ENCODE measurements at places on chromosomes 1 and 21.

- no peak for DNase-seq
These were observed 358.0 kb upstream of the C1orf87 start for GRCh38 chr1:60431593-60431992.

DNA sequence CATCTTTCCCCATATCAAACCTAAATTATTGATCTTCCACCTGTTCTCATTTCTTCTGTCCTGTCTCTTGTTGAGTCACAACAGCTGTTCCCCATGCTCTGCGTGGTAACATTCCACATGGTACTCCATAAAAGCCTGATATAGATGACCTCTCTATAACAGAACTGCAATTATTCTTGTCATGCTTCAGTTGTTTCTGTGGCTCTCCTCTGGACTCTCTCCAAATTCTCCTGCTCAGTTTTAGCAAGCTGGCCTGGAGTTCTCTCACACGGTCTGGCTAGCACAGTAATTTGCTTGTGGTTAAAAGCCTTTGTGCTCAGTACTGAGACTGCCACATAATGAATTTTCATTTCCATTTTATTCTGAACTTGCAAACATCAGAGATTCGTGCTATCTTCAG, 10.6 kb upstream of the LRRC39 start:
- DNase-seq = peak; percentile 74

GRCh38 chr1:31665234-31665878, 20.7 kb upstream of the PEF1 start:
- DNase-seq = no peak

DNA sequence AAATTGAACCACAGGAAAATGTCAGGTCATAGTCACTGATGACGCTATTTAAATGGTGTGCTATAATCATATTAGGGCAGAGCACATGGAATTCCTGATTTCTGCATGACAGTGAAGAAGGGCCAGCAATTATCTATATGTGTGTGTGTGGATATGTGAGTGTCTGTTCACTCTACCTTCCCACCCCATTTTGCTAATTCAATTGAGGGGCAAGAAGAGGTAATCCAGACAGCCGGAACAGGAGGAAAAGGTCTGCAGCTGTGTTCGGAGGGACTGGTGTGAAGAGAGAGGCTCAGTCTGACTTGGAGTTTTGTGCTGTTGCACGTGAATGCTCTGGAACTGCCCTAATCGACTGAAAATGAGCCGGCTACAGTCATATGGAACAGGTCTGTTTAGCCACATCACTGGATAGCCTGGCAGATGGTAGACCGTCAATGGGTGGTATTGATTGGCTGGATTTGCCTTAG, 5.1 kb upstream of the ELAVL4 start:
- DNase-seq = no peak

GRCh38 chr1:33630686-33631085, 158.2 kb downstream of the ZSCAN20 start:
- no peak for DNase-seq

- peak; percentile 93 for DNase-seq
These were observed 27.4 kb downstream of the RABIF start for GRCh38 chr1:202861420-202862132.

- no peak for DNase-seq
These were observed 202.6 kb downstream of the PDE4B start for GRCh38 chr1:65995336-65995735.

DNA sequence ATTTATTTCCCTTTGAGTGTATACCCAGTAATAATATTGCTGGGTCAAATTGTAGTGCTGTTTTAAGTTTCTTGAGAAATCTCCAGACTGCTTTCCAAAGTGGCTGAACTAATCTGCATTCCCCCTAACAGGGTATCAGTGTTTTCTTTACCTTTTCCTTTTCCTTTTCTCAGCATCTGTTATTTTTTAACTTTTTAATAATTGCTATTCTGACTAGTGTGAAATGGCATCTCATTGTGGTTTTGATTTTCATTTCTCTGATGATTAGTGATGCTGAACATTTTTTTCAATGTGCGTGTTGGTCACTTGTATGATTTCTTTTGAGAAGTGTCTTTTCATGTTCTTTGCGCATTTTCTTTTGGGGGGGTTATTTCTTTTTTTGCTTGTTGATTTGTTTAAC, 374.9 kb upstream of the BRINP3 start:
- no peak for DNase-seq

DNA sequence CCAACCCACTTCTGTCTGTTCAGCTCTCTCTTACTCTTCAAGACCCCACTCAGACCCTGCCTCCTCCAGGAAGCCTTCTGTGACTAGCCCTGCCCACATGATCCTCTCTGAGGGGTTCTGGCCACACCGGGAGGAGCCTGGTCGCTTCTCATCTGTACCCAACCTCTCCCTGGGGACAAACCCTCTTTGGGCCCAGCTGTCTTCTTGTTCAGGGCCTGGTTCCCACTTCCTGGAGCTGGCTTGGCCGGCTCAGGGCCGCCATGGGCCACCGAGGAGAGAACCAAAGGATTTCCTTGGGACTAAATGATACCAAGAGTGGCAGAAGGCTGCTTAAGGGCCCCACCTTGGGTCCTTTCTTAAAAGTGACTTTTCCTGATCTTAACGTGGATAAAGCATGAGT, 124.7 kb upstream of the ZBTB40 start:
- DNase-seq = no peak

DNA sequence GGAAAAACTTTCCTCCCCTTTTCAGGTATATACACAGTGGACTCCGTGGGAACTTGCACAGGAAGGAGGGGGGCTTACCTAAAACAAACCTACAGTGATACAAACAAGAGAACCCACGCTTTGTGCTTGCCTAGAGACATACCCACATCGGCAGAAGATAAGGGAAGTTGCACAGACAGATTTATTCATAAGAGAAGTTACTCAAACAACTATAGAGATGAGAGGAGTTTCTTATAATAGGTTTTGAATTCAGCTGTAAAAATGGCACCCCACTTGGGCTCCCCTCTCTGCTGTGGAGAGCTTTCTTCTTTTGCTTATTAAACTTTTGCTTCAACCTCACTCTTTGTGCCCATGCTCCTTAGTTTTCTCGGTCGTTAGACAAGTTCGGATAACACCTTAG, 1.8 kb upstream of the DUSP12 start:
- no peak for DNase-seq

- no peak for DNase-seq
These were observed 27.2 kb downstream of the TSEN15 start for GRCh38 chr1:184078564-184079249.

GRCh38 chr1:155125946-155126555, 1.6 kb upstream of the EFNA1 start:
- peak; percentile 86 for DNase-seq

DNA sequence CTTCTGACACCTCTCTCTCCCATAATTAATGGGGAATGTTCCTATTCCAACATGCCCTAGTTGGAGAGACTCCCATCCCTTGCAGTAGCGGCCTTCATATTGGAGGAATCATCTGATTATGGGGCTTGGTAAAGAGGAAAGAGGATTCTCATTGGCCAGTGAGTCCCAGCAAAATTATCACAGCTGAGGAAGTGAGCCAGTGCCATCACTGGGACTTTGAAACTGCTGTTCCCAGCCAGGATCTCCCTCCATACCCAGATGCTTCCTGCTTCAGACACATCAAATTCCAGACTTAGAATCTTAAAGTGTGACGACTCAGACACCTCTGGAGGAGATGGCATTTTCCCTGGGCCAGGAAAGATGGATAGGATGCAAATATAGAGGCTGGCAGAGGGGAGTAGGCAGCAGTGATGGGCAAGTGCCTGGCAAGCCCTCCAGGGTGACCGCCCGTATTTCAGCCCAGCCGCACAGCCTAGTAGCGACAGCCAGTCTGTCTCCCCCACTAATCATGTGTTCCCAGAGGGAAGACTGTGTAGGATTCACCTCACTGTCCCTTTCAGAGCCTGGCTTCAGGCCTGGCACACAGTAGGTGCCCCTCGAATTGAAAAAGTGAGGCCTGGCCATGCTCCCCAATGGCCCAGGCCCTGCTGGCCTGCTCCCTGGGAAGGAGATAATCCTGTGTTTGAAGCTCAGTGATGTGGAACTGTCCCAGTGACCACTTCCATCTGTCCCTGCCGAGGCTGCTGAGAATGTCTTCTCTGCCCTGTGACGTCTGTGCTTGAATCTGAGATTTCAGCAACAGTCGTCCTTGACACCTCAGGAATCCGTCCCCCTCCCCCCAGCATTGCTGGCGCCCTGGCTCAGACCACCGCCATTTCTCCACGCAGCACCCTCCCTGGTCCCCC, 41.2 kb upstream of the MAGOH start:
- no peak for DNase-seq

- DNase-seq = no peak
These were observed 1.4 kb downstream of the RCC1 start for GRCh38 chr1:28507247-28507645.

- DNase-seq = peak; percentile 22
These were observed 5.3 kb upstream of the PFKL start for GRCh38 chr21:44294391-44295162.

DNA sequence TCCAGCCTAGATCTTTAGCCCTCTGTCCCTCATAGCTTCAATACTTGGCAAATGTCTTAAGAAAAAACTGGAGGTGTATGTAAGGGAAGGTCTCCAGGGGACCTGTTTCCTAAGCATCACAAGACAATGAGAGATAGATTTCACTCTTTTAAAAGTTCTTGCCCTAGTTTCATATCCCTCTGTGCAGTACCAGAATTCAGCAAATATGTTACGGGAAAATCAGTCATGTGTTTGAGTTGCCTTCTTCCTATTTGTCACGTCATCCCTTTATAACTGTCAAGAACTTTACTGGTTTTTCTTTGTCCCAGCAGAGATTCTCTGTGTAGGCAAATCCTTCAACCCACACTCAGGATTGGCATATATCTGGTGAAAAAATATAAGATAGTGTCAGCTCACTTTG, 32.3 kb downstream of the DNASE2B start:
- DNase-seq = no peak

DNA sequence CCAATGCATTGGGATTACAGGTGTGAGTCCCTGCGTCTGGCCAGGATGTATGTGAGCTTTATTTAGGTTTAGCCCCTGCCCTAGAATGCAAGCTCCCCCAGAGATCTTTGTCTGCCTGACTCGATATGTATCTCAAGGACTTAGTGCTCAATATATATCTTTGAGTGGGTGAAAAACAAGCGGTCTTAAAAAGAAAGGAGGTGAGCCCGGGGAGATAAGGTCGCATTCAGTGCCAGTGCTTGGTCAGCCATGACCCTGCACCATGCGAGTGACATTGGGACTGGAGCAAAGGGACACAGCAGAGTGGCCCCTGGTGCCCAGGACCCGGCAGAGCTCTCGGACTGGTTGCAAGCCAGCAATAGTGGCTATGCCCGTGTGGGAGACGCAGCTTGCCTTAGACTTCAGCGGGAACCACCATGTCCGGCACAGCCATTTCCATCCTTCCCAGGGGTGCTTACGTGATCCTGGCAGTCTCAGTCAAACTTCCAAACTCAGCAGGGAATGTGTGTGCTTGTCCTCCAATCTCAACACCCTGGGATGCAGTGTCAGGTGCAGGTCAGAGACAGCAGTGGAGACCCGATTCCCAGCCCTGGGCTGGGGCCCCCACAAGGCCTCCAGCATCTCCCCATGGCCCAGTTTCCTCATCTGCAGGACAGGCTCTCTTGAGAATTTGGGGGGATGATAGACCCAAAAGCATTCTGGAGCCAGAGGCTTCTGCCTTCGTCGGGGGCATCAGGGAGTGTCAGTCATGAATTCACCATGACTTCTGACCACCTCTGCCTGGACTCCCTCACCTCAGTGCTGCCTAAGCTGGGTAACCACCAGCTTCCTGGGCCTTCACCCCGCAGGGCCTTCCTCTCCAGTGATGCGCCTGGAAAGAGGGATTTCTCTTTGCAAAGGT, 1.8 kb downstream of the MX2 start:
- DNase-seq = no peak

DNA sequence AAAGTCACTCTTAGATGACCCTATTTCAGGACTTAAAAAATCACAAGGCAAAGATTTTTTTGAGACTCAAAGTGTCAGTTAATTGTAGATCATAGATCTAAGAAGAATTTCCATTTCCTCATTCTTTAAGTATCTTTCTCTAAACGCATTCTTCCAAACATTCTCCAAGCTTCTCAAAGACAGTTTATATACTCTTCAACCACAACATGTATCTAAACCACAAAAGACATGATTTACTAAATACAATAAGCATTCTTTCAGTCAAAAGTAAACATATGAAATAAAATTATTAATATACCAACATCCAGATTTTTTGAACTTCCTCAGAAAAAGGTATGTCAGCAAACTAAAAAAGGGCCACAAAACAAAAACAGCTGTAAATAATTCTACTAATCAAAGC, 24.4 kb downstream of the RC3H1 start:
- DNase-seq = no peak

GRCh38 chr1:164311377-164311776, 247.6 kb upstream of the PBX1 start:
- DNase-seq = no peak

GRCh38 chr1:166089804-166090203, 77.0 kb downstream of the FAM78B start:
- DNase-seq = no peak

- DNase-seq = no peak
These were observed 216.3 kb downstream of the KCNH1 start for GRCh38 chr1:210917560-210918169.

GRCh38 chr1:4756851-4757580, 102.6 kb downstream of the AJAP1 start:
- DNase-seq = no peak
